ENCODE measurements at places on chromosomes 5 and 9.

DNA sequence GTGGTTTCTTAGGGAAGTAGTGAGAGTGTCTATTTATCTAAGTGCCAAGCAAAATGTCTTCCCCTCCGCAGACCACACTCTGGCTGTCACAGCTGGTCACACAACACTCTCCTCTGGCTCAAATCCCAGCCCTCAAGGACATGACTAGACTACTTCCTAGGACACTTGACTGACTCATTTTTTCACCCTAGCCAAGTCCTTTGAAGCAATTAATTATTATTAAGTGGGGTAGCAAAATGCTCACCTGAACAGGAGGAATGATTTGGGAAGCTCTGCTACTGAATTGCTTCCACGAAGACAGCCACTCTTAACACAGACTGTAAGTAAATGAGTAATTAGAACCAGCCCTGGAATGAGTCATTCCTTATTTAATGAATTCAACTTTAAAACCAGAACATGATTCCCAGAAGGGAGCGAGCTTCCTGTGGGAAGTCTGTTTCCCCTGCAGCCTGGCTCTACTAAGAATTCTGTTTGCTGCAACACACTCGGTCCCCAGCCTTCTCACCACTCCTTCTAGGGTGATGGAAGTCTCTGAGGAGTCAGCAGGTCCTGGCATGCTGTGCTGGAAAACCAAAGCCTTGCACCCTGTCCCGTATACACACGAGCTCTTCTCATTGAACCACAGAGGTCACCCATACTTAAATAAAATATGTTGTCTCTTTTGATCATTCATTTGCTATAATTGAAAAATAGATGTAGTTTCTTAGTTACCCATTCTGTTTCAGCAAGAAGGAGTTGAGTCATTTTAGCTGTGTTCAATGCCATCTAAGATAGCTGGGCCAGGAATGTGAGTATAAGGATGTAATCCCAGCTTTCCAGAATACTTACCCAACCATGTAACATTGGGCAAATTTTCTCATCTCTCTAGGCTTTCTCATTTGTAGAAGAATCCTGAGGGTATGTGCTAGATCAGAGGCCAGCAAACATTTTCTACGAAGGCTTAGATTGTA is 218.6 kb upstream of the RASEF start:
- DNase-seq: no peak

DNA sequence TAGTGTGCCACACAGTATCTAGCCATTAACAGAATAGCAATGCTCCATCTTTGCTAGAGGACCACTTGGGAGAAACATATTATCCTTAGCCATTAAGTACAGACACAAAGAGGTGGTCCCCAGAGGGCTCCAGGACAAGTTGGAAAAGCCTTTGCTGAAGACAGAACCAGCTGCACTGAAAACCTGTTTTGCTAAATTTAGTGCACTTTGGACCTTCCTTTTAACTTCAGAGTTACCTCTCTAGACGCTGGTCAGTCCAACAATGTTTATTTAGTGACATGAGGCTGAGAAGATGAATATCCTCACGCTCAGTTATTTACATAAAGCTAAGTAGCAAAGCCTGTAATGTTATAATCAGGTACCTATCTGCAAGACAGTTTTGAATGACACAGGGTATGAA is 265.0 kb upstream of the ZNF608 start:
- no peak for DNase-seq

DNA sequence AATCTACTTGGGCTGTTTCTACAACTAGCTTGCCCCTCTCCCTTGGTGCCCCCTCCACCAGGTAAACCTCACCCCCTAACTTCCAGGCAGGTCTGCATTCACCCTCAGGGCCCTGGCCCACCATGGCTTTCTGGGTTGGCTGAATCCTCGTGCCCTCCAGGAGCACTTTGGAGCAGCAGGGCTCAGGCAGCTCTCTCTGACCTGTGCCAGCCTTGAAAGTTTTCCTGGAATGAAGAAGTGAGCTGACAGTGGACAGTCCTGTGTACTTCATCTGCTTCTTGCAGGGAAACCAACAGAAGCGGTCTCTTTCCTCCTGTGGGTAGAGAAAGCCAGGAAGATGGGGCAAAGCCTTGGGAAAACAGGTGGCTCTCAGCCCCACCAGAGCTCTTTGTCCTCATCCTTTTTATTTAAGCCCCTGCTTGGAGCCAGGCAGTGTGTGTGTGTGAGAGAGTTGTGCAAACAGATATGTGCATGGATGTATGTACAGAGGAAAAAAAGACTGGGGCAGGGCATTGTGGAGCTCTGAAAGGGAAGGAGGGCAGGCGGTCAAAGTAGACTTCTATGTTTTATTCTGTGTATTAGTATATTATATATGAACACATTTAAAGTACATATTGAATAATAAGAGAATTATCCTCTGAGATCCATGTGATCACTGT is 62.3 kb upstream of the SPRY4 start:
- DNase-seq: no peak

- no peak for DNase-seq
Observed at GRCh38 chr5:96133341-96134079, 171.9 kb upstream of the ELL2 start.

- DNase-seq: no peak
Observed at GRCh38 chr5:78490709-78491485, 130.5 kb downstream of the SCAMP1 start.

GRCh38 chr5:29811914-29812679 is 1381.4 kb upstream of the CDH6 start:
- DNase-seq: no peak

DNA sequence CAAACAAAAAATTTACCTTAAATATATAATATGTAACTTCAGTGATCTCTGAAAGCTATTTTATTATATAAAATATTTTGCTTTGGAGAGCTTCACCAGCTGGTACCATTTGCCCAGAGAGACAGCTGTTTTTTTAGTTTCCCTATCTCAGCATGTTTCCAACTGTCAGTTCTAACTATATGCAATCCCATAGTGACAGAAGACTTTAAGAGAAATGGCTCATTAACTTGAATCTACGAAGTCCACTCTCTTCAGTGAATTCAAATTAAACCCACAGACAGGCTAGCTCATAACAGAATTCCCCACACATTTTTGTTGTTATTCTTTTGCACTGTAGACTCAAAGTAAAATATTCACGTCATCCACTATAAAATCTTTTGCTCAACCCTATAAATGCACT is 251.8 kb upstream of the POU5F2 start:
- DNase-seq: no peak

GRCh38 chr5:8429778-8430758 is 561.1 kb downstream of the MTRR start:
- no peak for DNase-seq

GRCh38 chr5:90569084-90569483 is 10.5 kb downstream of the ADGRV1 start:
- DNase-seq: no peak

GRCh38 chr5:37807621-37808301 is 32.1 kb downstream of the GDNF start:
- DNase-seq: no peak

DNA sequence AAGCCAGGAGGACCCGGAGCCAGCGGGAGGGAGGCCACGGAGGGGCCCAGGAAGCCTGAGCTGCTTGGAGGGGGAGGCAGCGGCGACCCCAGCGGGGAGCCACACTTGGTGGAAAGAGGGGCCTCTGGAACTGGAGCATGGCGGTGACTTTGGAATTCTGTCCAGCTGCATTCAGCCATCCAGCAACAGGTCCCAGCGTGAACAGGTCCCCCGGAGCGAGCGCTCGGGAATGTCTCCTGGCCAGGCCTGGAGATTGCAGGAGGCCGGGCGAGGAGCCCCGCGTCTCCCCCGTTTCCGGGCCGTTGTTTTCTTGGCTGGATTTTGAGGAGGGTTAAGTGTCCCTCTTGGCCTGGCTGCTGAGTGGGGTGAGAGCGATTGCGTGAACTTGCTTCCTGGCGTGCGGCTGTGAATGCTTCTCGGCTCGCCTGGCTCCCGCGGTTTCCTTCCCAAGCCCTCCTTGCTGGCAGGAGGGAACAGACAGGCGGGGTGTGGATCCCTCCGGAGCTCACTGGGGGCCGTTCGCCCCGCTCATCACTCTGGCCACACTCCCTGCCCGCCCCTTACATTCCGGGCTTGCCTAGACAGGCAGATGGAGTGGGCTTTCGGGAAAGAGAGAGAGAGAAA is 125.3 kb upstream of the IRX4 start:
- no peak for DNase-seq
